ENCODE measurements at places on chromosomes 7 and 10.

DNA sequence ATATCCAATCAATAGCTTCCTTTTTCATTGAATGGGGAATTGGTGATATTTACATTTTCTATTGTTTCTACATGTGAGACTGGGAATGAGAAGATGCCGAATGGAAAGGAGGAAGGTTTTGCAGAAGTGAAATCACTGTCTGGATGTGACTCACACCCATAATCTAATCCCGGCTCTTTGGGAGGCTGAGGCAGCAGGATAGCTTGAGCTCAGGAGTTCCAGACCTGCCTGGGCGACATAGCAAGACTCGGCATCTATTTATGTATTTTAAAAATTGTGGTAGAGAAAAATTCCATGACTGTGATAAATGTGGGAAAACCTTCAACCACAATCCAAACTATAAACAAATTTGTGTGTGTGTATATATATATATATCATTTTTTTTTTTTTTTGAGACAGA, 10.9 kb upstream of the FIS1 start:
- no peak for DNase-seq

DNA sequence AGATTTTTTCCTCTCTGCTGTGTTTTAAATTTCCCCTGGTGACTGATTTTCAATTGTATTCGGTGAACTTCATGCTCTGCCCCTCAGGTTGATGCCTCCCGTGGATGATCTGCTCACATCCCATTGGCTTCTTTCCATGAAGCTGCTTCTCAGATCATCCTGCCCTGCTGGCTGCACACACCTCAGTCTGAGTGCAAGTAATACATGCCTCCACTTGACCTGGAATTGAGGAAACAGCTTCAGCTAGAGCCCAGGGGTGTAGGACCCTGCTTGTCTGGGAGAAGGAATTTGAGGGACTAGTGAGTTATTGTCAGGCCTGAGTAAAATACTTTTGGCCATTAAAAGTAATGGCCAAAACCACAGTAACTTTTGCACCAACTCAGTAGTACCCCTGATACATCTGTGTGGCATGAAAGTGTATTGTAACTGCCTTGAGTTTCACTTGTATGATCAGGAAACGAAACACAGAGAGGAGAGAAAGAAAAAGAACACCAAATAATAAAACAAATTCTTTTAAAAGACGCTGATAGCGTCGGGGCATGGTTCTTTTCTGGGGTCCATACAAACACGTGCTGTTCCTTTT, 49.4 kb downstream of the SPAM1 start:
- no peak for DNase-seq

GRCh38 chr10:129879655-129880054, 84.4 kb downstream of the EBF3 start:
- no peak for DNase-seq

GRCh38 chr10:81594991-81595390, 280.0 kb upstream of the NRG3 start:
- no peak for DNase-seq

DNA sequence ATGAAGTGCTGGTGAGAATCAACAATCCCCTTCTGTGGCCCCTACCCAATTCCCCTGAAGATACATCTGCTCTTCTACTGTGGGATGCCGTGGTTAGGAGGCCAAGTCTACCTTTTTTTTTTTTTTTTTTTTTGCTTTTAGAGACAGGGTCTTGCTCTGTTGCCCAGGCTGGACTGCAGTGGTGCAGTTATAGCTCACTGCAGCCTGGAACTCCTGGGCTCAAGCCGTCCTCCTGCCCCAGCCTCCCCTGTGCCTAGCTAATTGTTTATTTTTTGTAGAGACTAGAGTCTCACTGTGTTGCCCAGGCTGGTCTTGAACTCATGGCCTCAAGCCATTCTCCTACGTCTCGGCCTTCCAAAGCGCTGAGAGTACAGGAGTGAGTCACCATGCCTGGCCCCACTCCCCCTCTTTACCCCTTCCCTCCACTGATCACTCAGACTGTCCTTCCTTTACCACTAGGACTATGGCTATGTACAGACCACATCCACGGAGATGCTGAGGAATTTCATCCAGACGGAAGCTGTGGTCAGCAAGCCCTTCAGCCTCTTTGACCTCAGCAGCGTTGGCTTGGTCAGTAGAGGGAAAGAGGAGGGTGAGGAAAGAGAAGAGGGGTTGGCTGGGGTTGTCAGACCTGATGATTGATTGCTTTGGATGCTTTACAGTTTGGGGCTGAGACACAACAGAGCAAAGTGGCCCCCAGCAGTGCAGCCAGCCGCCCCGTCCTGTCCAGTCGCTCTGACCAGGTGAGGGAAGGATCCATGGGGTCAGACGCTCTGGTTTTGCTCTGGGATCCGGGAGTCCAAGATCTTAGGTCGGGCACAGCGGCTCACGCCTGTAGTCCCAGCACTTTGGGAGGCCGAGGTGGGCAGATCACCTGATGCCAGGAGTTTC, 1.8 kb downstream of the AP4M1 start:
- DNase-seq, result no peak

- no peak for DNase-seq
These were observed 31.1 kb downstream of the TBATA start for GRCh38 chr10:70753841-70754621.

GRCh38 chr10:89348481-89348880, 20.7 kb downstream of the IFIT3 start:
- DNase-seq, result no peak

- DNase-seq, result no peak
These were observed 213.6 kb downstream of the CELF2 start for GRCh38 chr10:11231285-11231684.

GRCh38 chr10:49605216-49605938, 4.7 kb upstream of the SLC18A3 start:
- DNase-seq, result no peak

GRCh38 chr10:61580608-61581007, 82.1 kb upstream of the CABCOCO1 start:
- no peak for DNase-seq
